ENCODE measurements at places on chromosomes 11 and 22.

DNA sequence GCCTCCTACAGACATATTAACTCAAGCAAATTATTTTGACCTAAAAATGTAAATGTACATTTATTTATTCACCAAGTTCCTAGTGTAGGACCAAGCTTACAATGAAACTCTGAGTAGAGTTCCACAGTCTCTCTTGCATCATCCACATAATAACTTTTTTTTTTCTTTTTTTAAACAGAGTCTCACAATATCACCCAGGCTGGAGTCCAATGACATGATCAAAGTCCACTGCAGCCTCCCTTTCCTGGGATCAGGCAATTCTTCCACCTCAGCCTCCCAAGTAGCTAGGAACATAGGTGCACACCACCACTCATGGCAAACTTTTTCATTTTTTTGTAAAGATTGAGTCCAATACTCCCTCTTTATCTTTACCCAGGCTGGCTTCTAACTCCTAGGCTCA is 28.0 kb downstream of the FEZ1 start:
- no peak for DNase-seq

GRCh38 chr11:73072935-73073481 is 69.1 kb downstream of the FCHSD2 start:
- peak; percentile 64 for DNase-seq

GRCh38 chr11:76588455-76589325 is 81.9 kb downstream of the LRRC32 start:
- DNase-seq: peak; percentile 38

- no peak for DNase-seq
These were observed 24.0 kb downstream of the PAX6 start for GRCh38 chr11:31786996-31787685.

DNA sequence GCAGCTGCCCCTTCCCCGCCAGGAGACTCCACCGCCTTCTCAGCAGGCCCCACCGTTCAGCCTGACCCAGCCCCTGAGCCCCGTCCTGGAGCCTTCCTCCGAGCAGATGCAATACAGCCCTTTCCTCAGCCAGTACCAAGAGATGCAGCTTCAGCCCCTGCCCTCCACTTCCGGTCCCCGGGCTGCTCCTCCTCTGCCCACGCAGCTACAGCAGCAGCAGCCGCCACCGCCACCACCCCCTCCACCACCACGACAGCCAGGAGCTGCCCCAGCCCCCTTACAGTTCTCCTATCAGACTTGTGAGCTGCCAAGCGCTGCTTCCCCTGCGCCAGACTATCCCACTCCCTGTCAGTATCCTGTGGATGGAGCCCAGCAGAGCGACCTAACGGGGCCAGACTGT is 42.6 kb downstream of the PPP2R1B start:
- no peak for DNase-seq

- DNase-seq: no peak
These were observed 25.1 kb upstream of the PAMR1 start for GRCh38 chr11:35550374-35551036.

DNA sequence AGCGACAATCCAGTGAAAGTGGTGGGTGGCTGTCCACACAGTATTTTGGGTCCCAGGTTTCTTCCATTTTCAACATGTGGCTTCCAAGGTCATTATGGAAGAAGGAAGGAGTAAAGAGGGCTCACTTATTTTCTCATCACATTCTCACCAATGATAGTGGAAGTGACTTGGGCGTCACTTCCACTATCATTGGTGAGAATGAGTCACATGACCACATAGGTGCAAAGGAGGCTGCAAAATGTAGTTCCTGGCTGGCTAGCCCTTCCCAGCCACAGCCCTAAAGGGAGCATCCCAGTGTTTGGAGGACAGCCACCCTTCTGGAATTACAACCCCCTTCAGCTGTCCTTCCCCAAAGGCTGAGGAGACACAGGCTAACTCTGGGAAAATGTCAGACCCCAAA is 95.6 kb downstream of the TSPAN18 start:
- DNase-seq: no peak

DNA sequence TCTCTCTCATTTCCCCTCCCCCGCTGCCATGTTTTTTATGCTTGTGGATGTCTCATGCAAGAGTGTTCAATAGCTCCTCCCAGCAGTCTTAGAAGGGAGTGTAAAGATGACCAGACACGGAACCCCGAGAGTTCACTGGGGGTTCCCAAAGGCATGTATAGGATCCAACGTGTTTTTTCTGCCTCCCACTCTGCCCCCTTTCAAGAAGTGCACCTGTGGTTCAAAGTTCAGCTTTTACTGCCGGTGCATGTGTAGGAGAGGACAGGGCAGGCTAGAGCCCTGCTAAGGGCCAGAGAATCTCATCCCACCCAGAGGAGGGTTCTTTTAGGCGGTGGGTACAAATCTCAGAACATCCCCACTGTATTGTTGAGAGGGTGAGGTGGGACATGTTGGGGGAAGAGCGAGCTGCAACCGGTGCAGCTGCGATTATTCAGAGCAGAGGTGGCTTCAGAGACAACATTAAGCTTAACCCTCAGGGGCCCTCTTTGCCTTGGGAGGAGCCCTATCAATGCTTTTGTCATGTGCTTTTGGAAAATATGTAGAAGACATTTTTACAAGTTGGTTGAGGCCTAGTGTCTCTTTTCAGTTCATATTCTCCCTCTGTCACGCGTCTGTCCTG is 14.5 kb downstream of the MIF start:
- DNase-seq: no peak

- DNase-seq: no peak
These were observed 4.4 kb downstream of the CAVIN3 start for GRCh38 chr11:6315811-6316425.

DNA sequence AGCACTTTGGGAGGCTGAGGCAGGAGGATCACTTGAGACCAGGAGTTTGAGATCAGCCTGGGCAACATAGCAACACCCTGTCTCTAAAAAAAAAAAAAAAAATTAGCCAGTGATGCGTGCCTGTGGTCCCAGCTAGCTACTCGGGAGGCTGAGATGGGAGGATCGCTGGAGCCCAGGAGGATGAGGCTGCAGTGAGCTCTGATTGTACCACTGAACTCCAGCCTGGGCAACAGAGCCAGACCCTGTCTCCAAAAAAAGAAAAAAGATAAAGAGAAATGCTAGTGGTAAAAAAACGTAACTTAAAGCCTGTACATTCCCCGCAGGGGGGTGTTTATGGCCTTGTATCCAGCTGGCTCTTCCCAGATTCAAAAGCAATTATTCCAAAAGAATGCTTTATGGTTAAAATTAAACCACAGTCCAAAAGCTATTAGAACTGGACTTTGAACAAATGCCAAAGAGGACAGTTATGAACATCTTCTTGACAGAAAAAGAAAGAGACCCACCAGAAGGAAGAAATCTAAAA is 16.4 kb upstream of the SNX32 start:
- no peak for DNase-seq

DNA sequence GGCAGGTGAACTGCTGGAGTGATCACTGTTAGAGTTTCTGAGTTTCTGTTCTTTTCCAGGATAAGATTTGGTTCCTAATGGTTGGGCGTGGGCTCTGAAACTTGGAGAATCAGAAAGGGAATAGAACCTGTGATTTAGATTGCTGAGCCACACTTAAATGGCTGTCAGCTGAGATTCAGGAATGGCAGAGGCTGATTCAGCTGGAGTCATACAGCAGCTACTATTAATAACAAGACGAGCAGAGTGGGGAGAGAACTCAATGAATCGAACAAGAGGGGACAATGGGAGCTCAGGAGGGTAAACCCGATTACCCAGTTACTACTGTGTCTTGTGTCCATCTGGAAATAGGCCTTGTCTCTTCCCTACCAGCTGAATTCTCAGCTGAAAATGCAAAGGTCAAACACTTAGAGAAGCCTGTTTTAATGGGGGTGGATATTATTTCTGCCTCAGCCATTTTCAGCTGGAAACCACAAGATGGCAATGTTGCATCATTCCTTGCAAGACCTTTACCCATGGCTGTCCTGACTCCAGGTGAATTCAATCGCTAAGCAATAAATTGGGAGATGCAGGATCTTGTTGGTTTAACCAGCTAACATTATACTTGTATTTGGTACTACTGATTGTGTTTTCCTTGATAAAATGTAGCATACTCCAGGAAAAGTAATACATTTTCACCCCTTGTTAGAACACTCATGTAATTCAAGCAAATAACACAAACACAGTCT is 104.5 kb upstream of the RAG2 start:
- peak; percentile 40 for DNase-seq

GRCh38 chr22:27726331-27726685 is 75.2 kb downstream of the MN1 start:
- no peak for DNase-seq

GRCh38 chr11:9838961-9839360 is 175.1 kb downstream of the SWAP70 start:
- peak; percentile 30 for DNase-seq

DNA sequence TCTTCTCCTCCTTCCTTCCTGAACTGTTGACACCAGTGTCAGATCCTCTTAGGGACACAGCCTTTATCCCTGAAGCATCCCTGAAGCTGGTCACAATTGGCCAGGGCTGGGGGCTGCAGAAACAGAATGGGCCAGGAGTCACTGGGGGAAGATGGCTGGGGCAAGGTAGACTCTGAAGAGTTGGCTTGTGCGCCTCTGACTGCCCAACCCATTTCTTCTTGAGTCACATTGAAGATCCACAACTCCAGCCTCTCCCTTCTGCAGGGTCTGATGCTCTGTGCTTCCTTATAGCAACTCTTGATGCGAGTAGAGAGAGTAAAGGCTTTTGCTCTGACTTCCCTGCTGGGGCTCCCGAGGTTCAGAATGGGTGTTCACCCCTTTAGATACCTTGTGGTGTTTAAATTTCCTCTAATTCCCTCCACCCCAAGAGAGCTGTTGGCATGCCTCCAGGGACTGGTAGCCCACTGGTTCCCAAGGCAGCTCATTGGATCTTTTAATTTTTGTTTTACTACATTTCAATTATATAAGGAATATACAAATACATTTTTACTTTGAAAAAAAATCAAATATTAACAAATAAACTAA is 13.4 kb downstream of the PRDM11 start:
- no peak for DNase-seq

DNA sequence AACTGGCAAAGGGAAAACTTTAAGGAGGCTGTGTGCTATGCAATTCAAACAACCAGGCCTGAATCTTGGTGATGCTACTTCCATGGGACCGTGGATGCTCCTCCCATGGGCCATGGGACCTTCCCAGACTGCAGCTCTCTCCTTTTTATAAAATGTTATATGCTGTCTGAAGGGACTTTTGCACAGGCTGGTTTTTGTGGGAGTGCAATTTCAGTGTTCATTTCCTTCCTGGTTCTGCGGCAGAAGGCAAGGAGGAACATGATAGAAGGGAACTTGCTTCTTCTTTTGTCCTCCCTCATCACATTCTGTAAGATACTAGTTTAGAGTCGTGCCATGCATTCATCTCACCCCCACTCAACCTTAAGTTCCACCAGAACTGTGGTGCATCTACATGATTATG is 68.9 kb downstream of the C11orf58 start:
- DNase-seq: no peak

DNA sequence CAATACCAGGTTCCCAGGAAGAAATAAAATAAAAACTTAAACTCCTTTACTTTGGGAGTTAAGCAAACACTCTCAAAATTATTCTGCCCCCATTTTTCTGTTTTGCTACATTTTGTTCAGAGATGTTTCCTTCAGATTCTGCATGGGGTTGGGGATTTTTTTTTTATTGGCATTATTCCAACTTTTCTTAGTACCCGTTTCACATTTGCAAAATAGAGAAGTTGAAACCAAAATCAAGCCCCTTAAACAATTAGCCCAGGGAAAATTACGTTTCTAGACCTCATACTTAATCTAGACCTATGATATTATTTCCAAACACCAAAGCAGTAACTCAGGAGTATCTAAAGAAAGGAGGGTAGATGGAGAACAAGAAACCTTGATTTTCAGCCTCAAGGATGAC is 20.6 kb upstream of the MS4A7 start:
- no peak for DNase-seq

DNA sequence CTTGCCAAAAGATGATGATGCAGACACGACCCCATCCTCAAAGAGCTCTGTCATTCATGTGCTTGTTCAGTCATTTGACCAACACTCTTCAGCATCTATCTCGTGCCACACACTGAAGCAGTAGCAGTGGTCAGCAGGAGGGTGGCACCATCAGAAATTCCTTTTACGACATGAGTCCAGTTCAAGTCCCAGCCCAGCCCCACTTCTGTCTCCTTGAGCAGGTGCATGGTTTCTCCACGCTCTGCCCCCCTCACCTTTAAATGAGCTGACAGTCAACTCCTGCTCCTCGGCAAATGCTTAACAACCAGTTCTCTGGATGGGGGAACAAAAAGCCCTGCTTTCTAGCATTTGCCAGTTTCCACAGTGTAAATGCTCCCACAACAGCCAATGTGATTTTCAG is 60.9 kb downstream of the SYN3 start:
- no peak for DNase-seq

GRCh38 chr11:124840666-124841065 is 24.6 kb upstream of the ROBO3 start:
- DNase-seq: no peak

- no peak for DNase-seq
These were observed 9.5 kb upstream of the CATSPER1 start for GRCh38 chr11:66035653-66036333.

- no peak for DNase-seq
These were observed 84.4 kb downstream of the TBC1D22A start for GRCh38 chr22:46846832-46847355.

DNA sequence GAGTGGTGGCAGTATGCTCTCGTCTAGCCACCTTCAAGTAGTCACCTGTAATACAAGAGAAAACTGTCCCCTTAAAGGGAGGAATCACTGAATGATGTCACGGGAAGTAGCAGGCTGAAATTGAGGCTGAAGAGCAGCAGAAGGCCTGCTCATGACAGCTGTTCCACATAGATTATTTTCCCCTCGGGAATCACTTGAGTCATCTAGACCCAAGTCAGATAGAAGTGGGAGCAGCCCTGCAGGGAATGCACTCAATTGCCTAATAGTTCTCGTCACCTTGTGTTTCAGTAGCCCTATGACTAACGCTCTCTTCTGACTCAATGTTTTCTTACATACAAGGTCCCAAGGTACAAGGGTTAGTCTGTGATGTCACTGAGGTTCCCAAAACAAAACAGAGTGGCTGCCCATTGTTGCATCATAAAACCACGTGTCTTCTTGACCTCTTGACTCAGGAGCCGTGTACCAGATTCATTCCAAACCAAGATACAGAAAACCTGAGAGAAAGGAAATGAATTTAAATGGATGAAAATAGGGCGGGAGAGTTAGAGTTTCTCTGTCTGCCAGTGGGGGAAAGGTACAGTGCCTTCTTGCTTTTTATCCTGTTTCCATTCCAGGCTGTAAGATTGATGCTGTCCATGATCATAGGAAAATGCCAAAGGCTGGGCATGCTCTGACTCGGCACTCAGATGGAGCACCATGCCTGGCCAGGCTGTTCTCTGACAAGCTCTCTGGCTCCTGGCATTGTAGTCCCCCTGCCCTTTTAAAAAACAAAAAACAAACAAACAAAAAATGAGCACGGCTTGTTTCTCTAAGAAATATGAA is 21.6 kb upstream of the C11orf96 start:
- no peak for DNase-seq

DNA sequence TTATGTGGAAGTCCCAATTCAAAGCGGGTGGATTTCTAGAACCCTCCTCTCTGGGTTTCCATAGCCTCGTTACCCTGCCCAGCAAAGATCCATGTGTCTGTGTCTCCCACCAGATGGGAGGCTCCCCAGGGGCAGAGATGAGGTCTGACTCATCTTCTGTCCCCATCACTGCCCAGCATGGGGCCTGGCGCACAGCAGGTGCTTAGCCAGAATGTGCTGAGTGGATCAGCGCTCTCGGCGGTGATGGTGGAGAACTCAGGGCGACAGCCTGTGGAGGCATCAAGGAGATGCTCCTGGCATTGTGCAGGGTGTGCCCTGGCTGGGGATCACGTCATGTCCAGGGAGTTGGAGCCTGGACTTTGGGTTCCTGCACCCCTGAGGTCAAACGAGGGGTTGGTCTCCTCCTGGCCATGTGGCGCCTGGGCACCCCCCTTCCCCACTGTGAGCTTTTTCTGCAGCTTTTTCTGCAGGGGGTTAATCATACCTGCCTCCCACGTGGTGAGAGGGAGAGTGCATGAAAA is 46.1 kb upstream of the RFPL3 start:
- DNase-seq: no peak

Data from GM06990 (cell line).